ENCODE measurements at places on chromosomes 2 and 18. TPM values are rescaled to one million over a fixed set of nuclear protein-coding genes. Genes with fewer than 3 reads are reported as not detected.

- H3K27ac ChIP-seq = no peak overlapping the region
- peaks cover 11% of the 10 kb centered on the region for H3K4me1 ChIP-seq
- H3K4me3 ChIP-seq = no peak overlapping the region
- DNase-seq = no peak
- no peaks in the 10 kb centered on the region for H3K36me3 ChIP-seq
- no peaks in the 10 kb centered on the region for H3K27me3 ChIP-seq
Measured at GRCh38 chr2:167136879-167137596, 248.8 kb downstream of the XIRP2 start.

GRCh38 chr2:75552222-75552621 lies 8.5 kb downstream of the EVA1A start:
- H3K27ac ChIP-seq = no peak overlapping the region
- no peaks in the 10 kb centered on the region for H3K36me3 ChIP-seq
- DNase-seq = no peak
- H3K4me1 ChIP-seq = no peaks in the 10 kb centered on the region

GRCh38 chr2:49465157-49465831 lies 311.0 kb upstream of the FSHR start:
- H3K4me1 ChIP-seq = no peaks in the 10 kb centered on the region
- H3K27me3 ChIP-seq = no peaks in the 10 kb centered on the region
- H3K4me3 ChIP-seq = no peak overlapping the region
- DNase-seq = no peak
- H3K27ac ChIP-seq = no peak overlapping the region

DNA sequence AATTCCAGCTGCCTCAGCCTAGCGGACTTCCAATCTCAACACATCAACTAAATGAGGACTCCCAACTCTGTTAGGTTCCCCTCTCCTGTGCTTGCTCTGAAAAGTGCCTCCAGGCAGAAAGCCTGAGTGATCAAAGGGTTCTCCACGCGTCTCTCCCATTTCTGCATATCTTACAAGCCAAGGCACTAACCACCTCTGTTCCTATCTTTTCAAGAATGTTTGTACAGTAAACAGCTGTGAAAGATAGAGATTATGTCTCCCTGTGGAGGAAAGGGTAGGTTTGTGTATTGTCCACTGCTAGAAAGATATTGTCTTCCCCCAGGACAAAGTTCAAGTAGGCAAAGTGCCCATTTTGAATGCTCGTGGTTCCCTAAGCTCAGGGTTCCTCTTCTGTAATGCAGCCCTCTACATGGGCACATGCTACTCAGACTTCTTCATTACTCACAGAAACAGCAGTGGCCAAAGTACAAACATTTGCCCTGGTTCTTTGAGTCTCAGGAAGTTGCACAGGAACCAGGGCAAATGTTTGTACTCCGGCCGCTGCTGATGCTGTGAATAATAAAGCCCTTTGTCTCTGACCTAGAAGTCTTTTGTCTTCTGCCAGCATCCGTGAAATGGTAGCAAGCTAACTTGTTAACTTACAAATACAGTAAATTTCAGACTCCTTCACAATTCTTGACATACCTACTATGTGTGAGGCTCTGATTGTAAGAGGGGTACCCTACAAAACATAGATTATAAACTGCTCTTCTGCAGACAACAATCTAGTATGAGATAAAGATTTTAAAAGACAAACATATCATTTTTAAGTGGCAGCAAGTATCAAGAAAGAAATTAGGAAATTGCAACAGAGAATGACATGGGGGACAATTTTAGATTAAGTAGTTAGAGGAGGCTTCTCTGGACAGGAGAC lies 44.5 kb downstream of the PKDCC start:
- no peak overlapping the region for H3K4me3 ChIP-seq
- no peak overlapping the region for H3K27ac ChIP-seq
- H3K4me1 ChIP-seq = peaks cover 15% of the 10 kb centered on the region
- no peak for DNase-seq

- no peak for DNase-seq
- H3K4me1 ChIP-seq = no peaks in the 10 kb centered on the region
- H3K4me3 ChIP-seq = no peak overlapping the region
Measured at GRCh38 chr2:168835969-168836368, 33.5 kb downstream of the NOSTRIN start.

LBX2 gene
- polyA plus RNA-seq = 0.09 TPM

POTEJ gene
- not detected for polyA plus RNA-seq

TXNDC2 gene
- not detected for polyA plus RNA-seq

CLEC4F gene
- polyA plus RNA-seq = not detected
